ENCODE measurements at places on chromosomes 5 and 9.

DNA sequence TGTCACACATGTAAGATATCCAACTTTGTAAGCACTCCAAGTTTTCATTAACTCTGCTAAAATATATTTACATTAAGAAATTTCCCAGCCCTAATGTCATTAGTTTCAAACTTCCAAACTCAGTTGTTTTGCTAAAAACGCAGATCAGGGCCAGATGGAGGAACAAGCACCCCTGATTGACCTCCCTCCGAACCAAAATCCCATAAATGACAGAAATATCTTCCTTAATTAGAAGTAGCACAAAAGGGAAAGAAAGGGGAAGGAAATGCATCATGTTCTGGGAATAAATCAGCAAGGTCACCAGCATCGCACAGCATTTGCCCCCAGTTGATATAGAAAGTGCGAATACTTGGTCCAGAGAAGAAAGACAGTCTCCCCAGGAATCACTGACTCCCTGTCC is 61.4 kb upstream of the RUFY1 start:
- DNase-seq: no peak

GRCh38 chr5:37757980-37758582 is 81.8 kb downstream of the GDNF start:
- DNase-seq: no peak

DNA sequence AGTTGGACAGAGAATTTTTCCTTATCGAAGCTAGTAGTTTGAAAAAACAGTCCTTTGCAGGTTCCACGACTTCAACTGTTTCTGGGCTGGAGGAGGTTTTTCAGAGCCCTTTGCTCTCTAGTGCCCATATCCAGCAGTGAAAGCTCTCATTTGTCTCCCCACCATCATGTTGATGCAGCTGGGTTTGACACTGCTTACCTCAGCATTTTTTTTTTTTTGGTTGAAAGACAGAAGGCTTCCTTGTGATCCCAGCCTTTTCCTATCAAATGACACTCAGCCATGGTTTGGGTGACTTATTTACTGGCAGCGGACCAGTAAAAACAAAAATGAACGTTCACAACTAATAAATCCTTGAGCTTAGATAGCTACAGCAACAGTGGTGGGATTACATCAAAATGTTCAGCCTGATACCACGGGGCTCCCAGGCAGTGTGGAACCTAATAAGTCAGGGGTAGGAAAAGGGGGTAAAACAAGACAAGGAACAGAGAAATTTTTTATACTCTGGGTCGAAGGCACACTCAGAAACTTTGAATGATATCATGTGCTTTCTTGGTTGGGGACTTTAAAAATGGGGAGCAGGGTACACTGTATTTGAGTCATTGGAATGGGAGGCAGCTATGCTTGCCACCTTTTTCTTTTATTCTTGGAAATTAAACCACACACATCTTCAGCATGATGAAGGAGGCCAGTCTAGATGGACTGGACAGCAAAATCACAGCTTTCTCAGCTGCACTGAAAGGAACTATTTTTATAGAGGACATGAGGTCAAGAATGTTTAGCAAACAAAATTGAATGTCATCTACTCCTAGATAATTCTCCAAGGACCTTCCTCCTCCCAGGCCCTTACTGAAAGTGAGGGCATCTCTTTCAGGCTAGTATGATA is 308.9 kb upstream of the MPDZ start:
- no peak for DNase-seq

GRCh38 chr5:133938039-133938821 is 30.2 kb downstream of the C5orf15 start:
- DNase-seq: no peak

DNA sequence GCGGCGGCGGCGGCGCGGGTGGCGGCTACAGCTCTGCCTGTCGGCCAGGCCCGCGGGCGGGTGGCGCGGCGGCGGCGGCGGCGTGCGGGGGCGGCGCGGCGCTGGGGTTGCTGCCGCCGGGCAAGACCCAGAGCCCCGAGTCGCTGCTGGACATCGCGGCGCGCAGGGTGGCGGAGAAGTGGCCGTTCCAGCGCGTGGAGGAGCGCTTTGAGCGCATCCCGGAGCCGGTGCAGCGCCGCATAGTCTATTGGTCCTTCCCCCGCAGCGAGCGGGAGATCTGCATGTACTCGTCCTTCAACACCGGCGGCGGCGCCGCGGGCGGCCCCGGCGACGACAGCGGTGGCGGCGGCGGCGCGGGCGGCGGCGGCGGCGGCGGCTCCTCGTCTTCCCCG is 296 bp downstream of the ZSWIM6 start:
- DNase-seq: peak; percentile 43

- DNase-seq: no peak
Observed at GRCh38 chr9:85479305-85479704, 262.4 kb downstream of the AGTPBP1 start.

DNA sequence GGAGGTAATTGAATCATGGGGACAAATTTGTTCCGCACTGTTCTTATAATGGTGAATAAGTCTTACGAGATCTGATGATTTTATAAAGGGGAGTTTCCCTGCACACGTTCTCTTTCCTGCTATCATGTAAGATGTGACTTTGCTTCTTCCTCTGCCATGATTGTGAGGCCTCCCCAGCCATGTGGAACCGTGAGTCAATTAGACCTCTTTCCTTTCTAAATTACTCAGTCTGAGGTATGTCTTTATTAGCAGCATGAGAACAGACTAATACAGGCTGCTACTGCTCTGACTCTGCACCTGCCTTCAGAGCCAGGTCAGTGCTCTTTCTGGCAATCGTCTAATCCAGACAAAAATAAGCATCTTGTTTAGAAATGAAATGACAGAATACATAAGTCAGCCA is 479.2 kb upstream of the TUSC1 start:
- DNase-seq: no peak

DNA sequence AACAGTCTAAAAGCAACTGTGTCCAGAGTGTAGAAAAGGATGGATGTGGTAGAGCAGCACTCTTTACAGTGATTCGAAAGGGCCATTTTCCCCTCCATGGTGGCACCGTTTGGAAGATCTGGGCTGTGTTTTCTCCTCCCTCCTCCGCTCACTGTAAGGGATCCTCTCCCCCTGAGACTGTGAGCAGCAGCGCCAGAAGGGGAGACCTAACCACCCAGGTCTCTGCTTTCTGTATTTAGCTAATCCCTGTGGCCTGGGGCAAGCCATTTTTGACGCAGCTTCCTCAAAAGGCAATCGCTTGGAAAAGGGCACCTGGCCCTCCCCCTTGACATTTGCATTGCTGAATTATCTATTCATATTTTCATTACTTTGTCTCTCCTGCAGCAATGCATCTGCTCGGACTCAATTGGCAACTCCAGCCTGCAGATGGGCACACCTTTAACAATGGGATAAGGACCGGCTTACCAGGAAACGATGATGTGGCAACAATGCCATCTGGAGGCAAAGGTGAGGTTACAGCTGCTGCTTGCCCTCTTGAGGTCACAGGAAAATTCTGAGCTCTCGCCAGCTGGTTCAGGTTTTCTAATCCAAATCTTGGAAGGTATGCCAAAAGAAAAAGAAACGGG is 244.3 kb upstream of the WWC1 start:
- DNase-seq: no peak

DNA sequence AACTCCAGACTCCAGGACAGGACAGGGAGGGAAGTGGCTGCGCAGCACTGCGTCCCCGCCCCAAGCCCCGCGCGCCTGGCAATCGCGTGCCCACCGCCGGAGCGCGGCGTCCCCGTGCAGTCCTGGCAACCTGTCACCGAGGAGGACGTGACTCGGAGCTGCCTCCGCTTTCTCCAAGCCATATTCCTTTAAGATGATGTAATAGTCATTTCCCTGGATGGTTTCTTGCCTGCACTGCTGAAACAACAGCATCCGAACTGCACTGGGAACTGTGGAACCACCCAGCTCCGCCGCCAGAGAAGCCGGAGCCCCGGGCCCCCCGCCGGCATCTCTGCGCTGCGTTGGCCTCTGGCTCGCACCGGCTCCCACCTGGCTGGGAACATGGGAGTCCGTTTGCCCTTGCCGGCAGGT is 34.5 kb downstream of the KCTD16 start:
- DNase-seq: no peak

- DNase-seq: no peak
Observed at GRCh38 chr9:114055061-114055460, 23.0 kb downstream of the AMBP start.

- DNase-seq: no peak
Observed at GRCh38 chr5:131530706-131531331, 104.2 kb downstream of the RAPGEF6 start.

DNA sequence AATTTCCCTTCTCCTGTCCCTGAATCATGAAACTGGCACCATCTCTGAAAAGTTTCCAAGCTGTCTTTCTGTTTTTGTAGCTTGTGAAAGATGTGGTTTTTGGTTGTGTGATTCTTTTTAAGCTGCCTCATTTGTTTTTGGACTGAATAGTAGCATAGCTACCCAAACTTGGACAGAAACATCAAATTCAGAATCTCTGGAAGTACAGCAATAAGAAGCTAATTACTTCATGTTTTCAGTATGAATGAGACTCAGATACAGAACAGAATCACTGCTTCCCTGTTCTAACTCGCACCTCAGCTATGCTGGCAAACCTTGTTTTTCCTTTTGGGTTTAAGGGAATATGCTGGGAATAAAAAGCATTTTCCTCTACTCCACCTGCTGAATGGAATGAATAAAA is 101.0 kb downstream of the FGF1 start:
- DNase-seq: no peak

- DNase-seq: no peak
Observed at GRCh38 chr9:112366591-112366990, 13.3 kb upstream of the HSDL2 start.

GRCh38 chr5:149563466-149563865 is 12.2 kb upstream of the CSNK1A1 start:
- DNase-seq: no peak

DNA sequence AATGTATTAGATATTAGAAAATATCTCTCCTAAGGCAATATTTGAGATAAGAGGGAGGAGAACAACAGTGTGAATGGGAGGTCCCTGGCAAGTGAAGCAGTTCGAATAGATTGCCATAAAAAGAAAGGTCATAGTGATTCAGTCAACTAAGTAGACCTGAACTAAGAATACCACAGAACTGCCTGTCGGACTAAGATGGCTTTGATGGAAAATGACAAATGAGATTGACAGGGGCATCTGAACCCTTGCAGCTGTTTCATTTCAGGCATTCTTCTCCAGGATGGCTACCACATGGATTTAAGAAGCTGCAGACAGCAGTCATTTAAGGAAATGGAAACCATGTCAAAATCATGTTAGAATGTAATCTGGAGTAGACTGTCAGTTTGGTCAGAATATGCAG is 308.4 kb upstream of the MEF2C start:
- DNase-seq: no peak

- DNase-seq: no peak
Observed at GRCh38 chr5:132181011-132181629, 46.5 kb downstream of the P4HA2 start.

GRCh38 chr9:110125207-110125751 is 82.7 kb downstream of the C9orf152 start:
- DNase-seq: no peak

GRCh38 chr5:82766206-82766605 is 311.0 kb downstream of the TMEM167A start:
- DNase-seq: no peak

- no peak for DNase-seq
Observed at GRCh38 chr5:65334077-65334476, 147.6 kb downstream of the ADAMTS6 start.

GRCh38 chr5:181039931-181040630 is at the start of gene BTNL9:
TSS of gene BTNL9 (plus strand) at chr5:181040266. CDS start at chr5:181045490, 5,224 bp downstream.
- DNase-seq: no peak

GRCh38 chr9:109191746-109192145 is 24.7 kb upstream of the FRRS1L start:
- no peak for DNase-seq

GRCh38 chr5:61308712-61309111 is 23.3 kb upstream of the ZSWIM6 start:
- no peak for DNase-seq

DNA sequence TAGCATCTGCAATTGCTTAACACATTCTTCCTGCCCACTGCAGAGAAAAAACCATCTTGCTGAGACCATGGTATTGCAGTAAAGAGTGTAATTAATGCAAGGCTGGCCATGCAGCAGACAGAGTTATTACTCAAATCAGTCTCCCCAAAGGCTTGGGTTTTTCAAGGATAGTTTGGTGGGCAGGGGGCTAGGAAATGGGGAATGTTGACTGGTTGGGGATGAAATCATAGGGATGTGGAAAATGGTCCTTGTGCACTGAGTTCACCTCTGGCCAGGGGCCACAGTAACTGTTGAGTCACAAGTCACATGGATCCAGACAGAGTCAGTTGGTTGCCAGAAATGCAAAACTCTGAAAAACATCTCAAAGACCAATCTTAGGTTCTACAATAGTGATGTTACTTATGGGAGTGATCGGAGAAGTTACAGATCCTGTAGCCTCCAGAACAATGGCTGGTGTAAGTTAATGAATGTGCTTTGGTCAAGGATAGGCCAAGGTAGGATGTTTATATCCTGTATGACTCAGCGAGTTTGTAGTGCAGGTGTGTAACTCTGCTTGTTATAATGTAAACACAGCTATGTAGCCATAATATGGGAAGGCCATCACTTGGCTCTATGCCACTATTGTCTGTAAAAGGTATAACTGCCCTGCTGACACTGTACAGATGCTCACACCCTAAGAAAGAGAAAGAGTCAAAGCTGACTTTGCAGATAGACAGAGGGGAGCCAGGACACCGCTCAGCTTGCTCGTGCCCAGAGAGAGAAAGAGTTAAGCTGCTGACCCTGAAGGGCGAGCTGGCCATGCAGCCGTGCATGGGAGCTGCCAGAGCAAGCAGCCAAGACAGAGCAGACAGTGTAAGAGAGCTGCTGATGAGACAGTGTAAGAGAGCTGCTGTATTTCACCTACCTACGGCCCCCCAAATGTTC is 27.2 kb downstream of the C9orf152 start:
- DNase-seq: no peak

GRCh38 chr9:79193001-79193400 is 378.8 kb upstream of the TLE4 start:
- no peak for DNase-seq

DNA sequence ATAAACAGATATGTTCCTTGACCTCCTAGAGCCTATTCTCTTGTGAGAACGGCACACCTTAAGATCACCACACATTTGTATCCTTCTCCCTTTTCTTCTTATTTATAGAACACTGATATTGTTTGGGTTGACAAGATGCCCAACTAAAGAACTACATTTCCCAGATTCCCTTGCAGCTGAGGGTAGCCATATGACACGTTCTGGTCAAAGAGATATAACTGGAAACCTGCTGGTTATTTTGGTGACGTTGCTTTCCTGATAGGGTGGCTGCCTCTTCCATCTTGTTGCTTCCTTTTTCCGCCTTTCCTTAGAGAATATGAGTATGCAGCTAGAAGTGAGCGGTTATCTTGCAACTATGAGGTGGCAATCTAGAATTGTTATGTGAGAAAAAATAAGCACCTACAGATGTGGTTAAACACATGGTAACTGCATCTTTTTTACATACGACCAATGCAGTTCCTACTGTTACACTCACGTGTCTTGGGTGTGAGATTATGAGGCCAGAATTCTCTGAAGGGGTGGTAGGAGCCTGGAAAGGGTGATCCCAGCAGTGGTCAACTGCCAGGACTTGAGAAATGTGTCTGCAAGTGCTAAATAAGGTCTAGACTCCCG is 72.9 kb downstream of the SEC61B start:
- DNase-seq: no peak

- no peak for DNase-seq
Observed at GRCh38 chr9:32672469-32672868, 37.0 kb upstream of the TAF1L start.

- DNase-seq: no peak
Observed at GRCh38 chr5:7881091-7881490, 12.1 kb downstream of the MTRR start.
